Large intestine (tissue), 12 donors: ENCODE measurements at places on chromosomes 1 and 21.
A peak's percentile ranks its signal among the peaks of the same experiment; 100 is the strongest.

DNA sequence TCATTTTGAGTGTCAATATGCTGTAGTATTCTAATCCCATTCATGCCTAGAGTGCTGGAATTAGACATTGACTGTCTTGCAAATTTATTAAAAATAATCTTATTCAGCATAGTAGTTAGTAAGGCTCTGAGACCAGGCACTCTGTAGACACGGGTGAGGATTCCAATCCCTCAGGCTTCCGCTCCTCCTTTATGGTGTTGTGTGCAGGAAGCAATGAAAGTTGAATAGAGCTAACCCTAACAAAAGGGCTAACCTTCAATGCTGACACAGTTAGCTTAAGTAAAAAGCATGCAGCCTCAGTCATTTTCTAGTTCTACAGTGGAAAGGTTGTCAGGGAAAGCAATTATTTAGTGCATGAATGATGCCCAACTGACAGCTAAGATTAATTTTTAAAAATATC lies 199.6 kb upstream of the SGIP1 start:
- DNase-seq, result no peak

GRCh38 chr1:36400825-36401601 lies 3.3 kb upstream of the LSM10 start:
- no peak for DNase-seq

GRCh38 chr1:1013922-1014648 lies 788 bp downstream of the ISG15 start:
- no peak for DNase-seq

DNA sequence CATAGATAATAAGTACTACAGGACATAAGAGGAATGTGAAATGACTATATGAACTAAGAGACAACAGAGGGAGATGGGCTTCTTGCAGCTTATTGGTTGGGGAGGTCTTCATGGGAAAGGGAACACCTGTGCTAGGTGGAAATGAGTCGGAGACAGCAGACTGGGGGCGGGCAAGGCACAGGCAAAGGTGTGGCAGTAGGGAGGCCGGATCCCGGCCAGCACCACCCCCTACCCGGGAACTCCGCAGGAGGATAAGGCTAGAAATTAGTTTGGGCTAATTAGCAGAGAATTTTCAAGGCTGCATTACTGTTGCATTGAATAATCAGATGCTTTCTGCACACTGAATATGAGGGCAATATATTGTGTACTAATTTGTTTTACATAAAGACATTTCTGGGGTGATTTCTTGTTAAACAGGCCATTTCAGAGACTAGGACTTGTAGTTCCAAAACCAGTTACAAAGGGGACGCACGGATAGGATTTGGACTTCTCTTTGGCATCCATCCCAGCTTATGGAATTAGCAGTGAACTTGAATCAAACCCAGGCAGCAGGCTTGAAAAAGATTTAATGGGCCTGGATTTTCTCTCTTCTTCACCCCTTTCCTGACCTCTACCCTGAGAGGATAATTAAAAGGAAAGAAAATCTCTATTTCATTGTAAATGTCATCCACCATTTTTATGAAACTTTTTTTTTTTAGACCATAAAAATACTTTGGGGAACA lies 2.2 kb upstream of the HUNK start:
- DNase-seq, result no peak

GRCh38 chr1:42165511-42166210 lies 1.1 kb upstream of the GUCA2A start:
- peak; percentile 99 for DNase-seq

DNA sequence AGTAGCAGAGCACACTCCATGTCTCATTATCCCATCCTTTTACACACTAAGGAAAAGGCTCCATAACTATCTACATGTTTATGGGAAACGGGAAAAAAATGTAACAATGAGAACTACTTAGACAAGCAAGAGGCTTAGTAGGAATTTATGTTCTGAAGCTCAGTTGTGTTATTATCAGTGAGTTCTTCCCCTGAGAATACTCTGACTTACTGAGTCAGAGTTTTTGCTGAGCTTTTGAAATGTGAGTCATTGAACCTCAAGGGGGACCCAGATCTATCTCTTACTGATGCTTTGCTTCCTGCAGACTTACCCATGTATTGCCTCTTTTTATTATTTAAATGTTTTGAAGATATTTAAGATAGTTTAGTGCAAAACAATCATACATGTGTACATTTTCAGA lies 20.1 kb downstream of the CFHR5 start:
- no peak for DNase-seq

DNA sequence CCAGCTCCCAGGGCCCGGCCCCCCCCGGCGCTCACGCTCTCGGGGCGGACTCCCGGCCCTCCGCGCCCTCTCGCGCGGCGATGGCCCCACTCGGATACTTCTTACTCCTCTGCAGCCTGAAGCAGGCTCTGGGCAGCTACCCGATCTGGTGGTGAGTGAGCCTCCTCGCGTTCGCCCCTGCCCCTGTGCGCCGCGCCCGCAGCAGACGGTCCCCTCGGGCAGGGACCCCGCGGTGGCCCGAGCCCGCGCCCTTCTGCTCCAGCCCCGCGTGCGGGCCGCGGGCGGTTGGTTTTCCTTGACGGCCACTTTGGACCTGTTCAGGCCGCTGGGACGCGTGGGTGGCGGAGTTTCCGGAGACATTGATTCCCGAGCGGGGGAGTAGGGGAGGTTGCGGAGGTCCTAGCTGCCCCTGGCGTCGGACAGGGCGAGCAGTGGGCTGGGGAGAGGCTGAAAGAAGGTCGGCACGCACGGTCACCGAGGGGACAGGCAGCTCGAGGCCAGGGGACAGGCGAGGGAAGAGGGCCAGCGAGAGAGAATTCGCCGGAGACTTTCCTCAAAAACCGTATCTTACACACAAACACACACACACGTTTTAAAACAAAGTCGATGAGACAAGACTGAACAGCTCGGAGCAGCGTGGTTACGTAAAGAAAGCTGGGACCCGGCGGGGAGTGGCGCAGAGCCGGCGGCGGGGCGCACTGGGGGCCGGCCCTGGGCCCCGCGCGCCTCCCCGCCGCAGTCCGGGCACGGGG lies 427 bp downstream of the WNT3A start:
- DNase-seq, result no peak

DNA sequence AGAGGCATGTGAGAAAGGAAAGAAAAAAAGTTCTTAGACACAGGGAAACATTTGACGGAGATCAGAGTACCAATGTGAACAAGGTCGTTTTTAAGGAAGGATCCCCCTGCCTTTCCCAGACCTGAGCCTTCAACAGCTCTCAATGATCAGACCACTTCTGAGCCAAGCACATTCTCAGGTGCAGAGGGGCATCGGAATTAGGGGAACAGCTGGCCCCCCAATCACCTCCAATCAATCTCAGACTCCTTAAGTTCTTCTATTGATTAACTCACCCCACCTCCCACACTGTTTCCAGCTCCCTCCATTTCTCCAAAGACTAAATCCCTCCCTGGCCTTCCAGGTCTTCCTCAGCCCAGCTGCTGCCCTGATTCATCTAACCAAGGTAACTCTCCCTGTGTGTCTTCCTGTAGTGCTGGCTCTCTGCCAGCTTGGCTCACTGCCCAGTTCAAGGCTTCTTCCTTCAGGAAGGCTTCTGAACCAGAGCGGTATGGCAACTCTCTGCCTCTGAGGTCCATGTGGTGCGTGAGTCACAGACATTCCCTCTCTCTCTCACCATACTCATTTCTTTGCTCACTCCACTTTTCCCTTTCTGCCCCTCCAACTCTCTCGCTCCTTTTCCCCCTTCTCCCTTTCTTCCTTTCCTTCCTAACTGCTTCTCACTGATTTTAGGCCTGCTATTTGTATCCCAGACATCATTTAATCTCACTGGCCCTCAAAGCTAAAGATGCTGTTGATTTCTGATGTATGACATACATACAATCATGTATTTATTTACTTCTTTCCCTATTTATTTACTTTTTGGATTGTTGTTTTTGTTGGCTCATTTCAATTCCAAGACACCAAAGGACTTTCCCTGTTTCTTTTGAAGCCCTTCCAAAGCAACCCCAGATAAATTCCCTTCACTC lies 18.1 kb downstream of the CFAP45 start:
- DNase-seq, result peak; percentile 98

DNA sequence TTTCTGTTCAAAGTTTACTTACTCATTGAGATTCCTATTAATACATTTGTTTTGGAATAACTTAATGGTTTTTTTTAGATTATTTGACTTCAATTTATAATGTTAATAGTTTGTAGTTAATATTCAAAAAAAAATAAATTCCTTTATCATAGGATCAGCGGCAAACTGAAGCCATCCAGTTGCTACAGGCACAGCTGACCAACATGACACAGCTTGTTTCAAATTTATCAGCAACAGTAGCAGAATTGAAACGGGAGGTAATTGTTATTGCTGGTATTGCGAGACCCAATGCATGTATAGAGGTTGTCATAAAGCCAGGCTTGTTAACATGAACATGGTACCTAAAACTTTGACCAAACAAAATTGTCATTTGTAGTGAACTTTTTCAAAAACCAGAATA lies 59.0 kb upstream of the FASLG start:
- no peak for DNase-seq
